Activated CD4-positive, alpha-beta T cell treated with anti-CD3 and anti-CD28 coated beads, Interleukin-10, Interleukin-2, amounts not matched to agents 100 ng/mL and 50 ng/mL, durations not matched to agents 16 hours and 8 hours (primary cell): ENCODE measurements at places on chromosomes 7 and 10.

DNA sequence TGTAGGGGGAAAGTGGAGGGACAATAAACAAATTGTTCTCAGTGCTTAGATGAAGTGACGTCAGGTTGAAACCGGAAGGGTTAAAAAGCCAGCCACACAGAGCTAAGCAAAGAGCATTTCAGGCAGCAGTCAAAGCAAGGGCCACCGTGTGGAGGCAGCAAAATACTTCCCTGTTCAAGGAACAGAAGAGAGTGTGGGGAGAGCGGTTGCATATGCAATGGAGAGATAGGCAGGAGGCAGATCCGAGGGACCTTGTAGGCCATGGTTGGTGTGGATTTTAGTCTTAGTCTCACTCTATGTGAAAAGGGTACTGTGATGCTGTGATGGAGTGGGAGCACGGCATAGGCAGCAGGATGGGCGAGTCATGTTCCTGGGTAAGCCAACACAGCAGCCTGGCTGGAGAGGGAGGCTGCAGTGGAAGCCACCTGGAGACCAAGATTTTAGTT, 3.8 kb upstream of the STN1 start:
- DNase-seq, result peak; percentile 48

- no peak for DNase-seq
Measured at GRCh38 chr10:89399956-89400355, 7.5 kb downstream of the IFIT1 start.

DNA sequence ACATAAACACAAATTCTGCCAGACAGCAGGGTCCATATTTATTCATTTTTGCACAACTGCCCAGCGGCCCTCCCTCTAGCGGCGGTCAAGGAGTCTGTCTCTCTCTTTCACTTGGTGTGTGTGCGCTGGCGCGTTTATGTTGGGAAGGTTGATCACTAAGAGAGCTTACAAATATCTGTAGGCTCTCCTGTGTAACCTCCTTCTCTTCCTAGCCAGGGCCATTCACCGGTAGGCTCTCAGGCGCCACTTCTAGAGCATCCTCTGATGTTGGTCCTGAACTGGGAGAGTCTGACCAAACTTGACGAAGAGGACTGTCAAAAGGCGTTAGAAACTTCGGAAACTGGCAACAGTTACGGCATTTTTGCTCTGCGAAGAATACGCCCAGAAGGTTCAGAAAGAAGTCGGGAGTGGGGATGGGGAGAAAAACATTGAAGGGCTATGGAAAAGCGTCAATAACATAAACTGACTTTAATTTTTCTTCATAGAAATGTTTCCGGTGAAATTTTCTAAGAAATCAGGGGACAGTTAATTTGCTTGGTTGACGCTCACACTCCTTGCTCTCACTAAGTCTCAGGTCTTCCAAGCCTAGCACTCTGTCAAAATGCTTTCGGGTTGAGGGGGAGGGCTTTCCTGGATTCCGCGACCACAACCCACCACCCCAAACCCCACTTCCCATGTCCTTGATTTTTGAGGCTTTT, 731.1 kb downstream of the ZWINT start:
- DNase-seq, result peak; percentile 14

- no peak for DNase-seq
Measured at GRCh38 chr7:68730964-68731363, 867.3 kb upstream of the AUTS2 start.

DNA sequence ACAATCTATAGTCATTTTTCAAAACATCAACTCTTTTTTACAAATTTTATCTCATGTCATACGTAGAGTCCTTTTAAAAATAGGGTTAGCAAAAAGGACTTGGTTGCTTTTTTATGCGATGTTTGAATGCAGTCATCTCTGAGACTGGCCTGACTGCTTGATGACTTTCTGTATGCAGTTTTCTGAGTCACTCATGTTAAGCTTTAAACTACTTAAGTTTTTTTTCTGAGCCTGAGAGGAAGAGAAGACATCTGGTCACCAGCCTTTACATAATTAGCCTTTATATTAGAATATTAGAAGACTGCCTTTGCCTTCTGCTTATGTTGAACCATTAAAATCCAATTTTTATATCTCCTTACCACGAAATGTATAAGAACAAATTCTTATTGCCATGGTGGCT, 834.4 kb upstream of the MBL2 start:
- no peak for DNase-seq

GRCh38 chr7:17150018-17150417, 148.4 kb upstream of the AHR start:
- peak; percentile 50 for DNase-seq

DNA sequence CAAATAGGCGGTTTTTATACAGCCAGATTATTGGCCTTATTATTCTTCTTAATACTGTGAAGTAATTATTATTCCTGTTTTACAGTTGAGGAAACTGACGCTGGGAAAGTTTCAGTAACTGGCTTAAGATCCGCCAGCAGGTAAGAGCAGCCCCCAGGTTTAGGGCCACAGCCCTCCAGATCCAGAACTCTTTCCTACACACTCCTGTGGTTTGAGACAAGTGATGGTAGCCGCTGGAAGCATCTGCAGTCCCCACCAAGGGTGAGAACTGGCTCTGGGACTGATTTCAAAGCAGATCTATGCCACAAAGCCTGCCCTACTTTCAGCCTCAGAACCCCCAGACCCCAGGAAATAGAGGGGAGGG, 3.0 kb upstream of the UNC5B start:
- DNase-seq, result no peak

- no peak for DNase-seq
Measured at GRCh38 chr7:29987811-29988317, 1.7 kb downstream of the SCRN1 start.
